ENCODE measurements at places on chromosomes 16 and 17.

DNA sequence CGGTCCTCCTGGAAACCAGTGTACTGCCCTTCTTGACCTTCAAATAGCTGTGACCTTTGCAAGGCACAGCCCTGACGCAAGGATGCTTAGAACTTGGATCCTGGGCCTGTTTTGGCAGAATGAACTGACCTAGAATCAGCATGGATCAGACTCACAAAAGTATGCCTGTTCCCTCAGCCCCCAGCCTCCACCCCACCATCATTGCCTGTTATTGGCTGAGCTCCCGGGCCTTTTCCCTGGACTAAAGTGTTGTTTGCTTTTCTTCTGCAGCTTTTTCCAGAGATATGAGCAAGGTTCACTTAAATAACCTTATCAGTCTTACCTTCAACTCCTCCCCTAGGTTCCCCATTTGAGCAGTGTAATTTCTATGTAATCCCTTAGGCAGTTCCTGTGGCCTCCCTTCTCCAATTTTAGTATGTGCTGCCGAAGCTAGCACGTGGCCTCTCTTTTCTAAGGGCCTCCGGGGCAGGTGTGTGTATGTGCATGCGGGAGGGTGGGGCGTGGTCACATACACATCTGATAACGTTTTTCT, 347.4 kb downstream of the MAF start:
- no peak for DNase-seq

GRCh38 chr16:48687421-48688038, 77.5 kb upstream of the N4BP1 start:
- no peak for DNase-seq

DNA sequence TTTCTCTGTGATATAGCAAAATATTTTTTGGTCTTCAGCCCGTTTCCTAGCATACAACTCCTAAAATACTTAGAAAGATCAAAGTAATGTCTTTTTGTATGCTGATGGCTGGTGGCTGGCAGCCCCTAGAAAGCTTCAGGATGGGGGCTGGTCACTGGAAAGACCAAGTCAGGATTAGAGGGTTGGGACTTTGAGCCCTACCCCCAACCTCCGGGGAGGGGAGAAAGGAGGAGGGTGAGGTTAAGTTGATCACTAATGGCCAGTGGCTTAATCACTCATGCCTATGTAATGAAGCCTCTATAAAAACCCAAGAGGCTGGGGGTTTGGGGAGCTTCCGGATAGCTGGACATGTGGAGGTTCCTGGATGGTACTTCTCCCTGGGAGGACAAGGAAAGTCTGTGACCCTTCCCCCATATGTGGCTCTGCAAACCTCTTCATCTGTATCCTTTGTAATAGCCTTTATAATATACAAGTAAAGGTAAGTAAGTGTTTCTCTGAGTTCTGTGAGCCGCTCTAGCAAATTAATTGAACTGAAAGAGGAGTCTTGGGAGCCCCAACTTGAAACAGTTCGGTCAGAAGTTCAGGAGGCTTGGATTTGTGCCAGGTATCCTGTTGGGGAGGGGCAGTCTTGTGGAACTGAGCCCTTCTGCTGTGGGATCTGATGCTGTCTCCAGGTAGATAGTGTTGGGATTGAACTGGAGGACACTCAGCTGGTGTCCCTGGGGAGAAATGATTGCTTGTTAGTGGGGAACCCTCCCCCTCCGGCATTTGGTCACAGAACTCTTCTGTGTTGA, 3.5 kb downstream of the SLC7A6 start:
- no peak for DNase-seq

- DNase-seq = no peak
Measured at GRCh38 chr17:83096401-83097224, 17.2 kb downstream of the METRNL start.

GRCh38 chr17:45643591-45643990, 140.5 kb upstream of the CRHR1 start:
- no peak for DNase-seq

- no peak for DNase-seq
Measured at GRCh38 chr17:3808701-3809100, 7.7 kb upstream of the ITGAE start.

GRCh38 chr17:70606086-70606485, 436.8 kb downstream of the KCNJ2 start:
- no peak for DNase-seq

GRCh38 chr17:5785867-5786509, 201.7 kb upstream of the NLRP1 start:
- no peak for DNase-seq

GRCh38 chr17:77212081-77212832, 71.5 kb downstream of the SEC14L1 start:
- no peak for DNase-seq

GRCh38 chr16:543301-544164, 16.0 kb downstream of the CAPN15 start:
- no peak for DNase-seq

- no peak for DNase-seq
Measured at GRCh38 chr16:57899771-57900661, 70.9 kb downstream of the CNGB1 start.

DNA sequence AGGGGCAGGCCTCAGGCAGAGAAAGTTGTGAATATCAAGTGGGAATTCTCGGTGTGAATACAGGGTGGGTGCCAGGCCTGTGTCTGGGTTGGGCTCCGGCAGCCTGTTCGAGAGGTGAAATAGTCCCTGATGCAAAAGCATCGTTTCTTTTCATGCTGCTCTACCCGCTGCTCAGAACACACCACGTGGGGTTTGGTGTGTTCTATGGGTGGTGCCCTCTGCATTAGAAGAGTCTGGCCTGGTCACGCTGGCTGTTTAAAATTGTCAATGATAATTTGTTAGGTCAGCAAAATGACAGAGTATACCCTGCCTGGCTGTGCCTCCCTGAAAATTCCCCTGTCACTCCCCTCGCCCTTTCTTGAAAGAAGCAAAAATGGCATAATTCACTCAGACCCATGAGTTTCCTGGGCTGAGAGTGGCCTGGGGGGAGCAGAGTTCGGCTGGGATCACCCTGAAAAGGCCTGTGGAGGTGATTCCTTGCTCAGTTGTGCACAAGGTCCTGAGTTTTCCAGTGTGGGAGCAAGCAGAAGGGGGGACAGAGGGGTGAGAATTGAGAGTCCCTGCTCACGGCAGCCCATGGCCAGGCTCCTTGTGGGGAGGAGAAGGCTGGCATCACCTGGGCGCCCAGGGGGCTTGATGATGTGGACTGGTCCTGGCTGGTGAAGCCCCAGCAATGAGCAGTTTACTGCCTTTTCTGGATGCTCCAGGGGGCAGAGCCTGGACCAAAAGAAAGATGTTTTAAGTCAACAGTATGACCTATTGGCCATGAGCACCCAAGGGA, 3.2 kb downstream of the CACNG5 start:
- DNase-seq = no peak

- DNase-seq = no peak
Measured at GRCh38 chr16:31268891-31269290, 9.1 kb downstream of the ITGAM start.

DNA sequence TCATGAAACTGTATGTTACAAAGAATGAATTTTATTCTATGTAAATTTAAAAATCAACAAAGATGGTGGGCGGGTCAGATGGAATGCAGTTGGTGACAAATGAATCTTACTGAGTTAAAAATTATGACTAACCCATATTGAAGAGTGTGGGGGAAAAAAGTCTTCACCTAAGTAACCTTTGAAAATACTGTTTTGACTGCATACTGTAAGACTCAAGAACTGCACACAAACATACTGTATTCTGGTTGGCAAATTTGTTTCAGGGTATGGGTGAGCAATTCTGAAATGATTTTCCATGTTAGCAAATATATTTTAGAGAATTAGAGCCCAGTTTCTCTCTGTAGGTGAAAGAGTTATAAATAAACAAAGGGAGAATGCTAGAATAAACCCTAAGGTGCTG, 153.7 kb upstream of the KCNJ18 start:
- no peak for DNase-seq

DNA sequence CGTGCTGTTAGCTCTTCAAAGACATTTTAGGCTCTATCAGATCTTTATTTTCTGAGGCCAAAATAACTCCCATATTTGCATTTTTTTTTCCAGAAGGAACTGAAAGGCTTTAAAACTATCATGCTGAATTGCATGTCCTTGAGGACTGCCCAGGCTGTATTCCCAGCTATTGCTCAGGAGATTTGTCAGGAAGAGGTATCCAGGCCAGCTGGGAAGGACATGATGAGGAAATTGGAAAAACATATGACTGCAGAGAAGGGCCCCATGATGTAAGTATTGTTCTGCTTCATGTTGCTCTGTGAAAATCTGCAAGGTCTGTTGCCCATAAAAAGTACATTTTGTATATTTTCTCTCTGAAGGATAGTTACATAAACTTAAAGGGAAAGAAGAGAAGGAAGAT, 5.7 kb downstream of the CDC6 start:
- DNase-seq = no peak

GRCh38 chr16:63171545-63171944, 1135.3 kb upstream of the CDH8 start:
- DNase-seq = no peak

- DNase-seq = no peak
Measured at GRCh38 chr16:68022278-68022727, 729 bp downstream of the DDX28 start.

DNA sequence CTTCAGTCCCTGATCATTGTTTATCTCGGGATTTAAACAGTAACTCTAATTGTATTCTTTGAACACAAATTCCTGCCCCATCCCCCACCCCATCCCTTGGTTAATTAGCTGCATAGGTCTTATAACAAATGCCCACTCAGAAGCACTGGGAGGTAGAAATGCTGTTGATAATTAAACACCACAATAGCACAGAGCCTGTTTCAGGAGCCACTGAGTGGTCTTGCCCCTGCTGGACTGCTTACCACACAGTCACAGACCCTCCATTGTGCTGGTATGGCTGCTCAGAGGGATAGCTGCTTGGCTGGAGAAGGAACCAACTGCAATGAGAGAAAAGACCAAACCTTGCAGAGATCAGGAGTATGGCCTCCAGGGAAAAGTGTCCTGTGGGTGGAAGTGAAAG, 214.1 kb downstream of the ANKFN1 start:
- no peak for DNase-seq

DNA sequence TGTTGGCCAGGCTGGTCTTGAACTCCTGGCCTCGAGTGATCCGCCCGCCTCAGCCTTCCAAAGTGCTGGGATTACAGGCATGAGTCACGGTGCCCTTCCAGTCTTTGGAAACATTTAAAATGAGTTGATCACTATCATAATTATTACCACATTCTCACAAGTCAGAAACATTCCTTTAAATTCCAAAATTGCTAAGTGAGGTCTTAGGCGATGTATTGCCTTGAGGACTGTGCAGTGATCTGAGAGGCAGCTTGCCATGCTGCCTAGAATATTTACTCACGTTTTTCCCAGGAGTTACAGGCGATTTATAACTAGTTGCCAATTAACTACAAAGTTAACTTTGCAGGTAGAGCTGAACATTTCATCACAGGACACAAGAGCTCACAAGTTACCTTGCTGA, 5.7 kb upstream of the ATXN1L start:
- no peak for DNase-seq

- no peak for DNase-seq
Measured at GRCh38 chr16:27726621-27727261, 176.8 kb downstream of the KATNIP start.

DNA sequence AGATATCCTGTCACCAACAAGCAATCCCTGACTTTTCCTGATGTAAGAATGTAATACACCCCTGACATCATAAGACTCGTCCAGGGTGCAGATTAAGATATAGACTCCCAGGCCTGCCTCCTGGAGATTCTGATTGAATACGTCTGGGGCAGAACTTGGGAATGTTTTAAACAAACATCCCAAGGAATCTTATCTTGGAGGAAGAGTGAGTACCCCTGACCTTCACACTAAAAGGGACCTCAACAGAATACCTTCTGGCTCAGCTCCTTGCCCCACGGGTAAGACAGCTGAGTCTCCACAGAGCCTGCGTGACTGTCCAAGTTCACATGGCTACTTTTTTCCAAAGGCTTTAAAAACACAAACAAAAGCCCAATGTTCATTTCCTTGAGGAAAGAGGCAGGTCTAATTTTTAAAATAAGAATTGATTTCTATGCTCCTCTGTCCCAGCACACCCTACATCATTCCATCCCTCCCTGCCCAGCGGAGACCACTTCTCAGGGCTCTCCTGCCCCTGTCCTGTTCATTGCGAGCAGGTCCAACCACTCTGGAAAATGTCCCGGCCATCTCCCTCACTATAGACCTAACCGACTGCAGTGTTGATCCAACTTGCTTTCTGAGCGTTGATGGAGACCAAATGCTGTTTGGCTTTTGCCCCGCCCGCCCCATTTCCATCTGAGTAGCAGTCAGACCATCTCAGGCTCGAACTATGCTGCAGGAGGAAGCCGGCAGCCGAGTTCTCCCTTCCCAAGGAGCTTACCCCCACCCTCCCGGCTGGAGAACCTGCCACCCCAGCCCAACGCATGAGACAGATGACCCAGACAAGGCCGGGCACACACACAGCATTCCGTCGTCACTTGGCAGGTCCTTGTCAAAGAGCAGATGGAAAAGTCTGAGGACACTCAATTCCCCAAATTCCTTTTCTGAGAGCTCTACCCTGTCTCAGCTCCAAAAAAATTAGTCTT, 44.1 kb upstream of the MYH10 start:
- DNase-seq = no peak

GRCh38 chr16:56742030-56742984, 12.4 kb downstream of the NUP93 start:
- no peak for DNase-seq

GRCh38 chr16:79550373-79550772, 50.2 kb downstream of the MAF start:
- DNase-seq = no peak

- DNase-seq = no peak
Measured at GRCh38 chr16:84461413-84462295, 42.8 kb downstream of the MEAK7 start.

DNA sequence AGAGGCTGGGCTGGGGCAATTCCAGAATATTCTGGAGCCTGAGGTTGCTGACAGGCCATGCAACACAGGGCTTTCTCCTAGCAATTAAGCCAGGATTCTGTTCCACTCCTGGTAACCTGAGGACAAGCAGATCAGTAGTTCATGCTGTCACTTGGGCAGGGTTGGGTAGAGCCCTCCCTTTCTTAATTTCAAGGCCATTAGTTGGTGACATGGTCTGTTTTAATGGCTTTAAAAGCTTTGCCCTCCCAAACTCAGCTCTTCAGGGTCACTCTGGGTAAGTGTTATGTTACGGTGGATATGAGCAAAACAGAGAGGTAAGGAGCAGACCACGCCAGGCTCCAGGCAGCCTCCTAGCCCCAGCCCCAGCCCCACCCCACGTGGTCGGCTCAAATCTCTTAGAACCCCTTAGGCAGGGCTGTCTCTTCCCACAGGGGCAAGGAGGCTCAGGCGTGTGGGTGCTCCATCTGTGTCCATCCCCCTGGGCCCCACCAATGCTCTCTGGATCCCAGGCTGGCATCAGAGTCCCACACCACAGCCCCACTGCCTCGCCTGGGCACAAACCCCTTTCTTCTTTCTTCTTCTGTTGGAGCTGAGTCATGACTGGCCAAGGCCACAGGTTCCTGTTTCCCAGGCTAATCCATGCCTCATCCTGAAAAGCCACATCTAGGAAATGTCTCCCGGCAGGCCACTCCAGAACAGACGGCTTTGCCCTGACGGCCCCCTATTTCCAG, 27.5 kb downstream of the CEP295NL start:
- DNase-seq = no peak
